GM23248 (cell line): ENCODE measurements at places on chromosomes 7 and 10. TPM values are rescaled to one million over a fixed set of nuclear protein-coding genes. Genes with fewer than 3 reads are reported as not detected.
A peak's percentile ranks its signal among the peaks of the same experiment; 100 is the strongest.

DNA sequence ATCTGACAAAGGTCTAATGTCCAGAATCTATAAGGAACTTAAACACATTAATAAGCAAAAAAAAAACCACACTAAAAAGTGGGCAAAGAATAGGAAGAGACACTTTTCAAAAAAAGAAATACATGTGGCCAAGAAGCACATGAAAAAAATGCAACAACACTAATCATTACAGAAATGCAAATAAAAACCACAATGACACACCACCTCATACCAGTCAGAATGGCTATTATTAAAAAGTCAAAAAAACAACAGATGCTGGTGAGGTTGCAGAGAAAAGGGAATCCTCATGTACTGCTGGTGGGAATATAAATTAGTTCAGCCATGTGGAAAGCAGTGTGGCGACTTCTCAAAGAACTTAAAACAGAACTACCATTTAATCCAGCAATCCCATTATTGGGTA is 119.0 kb downstream of the LMBR1 start:
- no peak overlapping the region for H3K27ac ChIP-seq
- no peaks in the 10 kb centered on the region for H3K4me1 ChIP-seq
- no peaks in the 10 kb centered on the region for H3K27me3 ChIP-seq
- H3K36me3 ChIP-seq, result no peaks in the 10 kb centered on the region

- no peak overlapping the region for H3K4me3 ChIP-seq
- H3K36me3 ChIP-seq, result no peaks in the 10 kb centered on the region
- no peak overlapping the region for H3K27ac ChIP-seq
- H3K27me3 ChIP-seq, result no peaks in the 10 kb centered on the region
Measured at GRCh38 chr7:68200051-68200670, 1203.5 kb downstream of the TYW1 start.

- no peak overlapping the region for H3K4me3 ChIP-seq
- peak; percentile 40 for DNase-seq
- H3K27ac ChIP-seq, result no peak overlapping the region
- no peaks in the 10 kb centered on the region for H3K36me3 ChIP-seq
- H3K4me1 ChIP-seq, result peaks cover 11% of the 10 kb centered on the region
- H3K27me3 ChIP-seq, result no peaks in the 10 kb centered on the region
Measured at GRCh38 chr7:69388452-69389137, 209.7 kb upstream of the AUTS2 start.

- no peak overlapping the region for H3K4me3 ChIP-seq
- no peaks in the 10 kb centered on the region for H3K27me3 ChIP-seq
- DNase-seq, result no peak
Measured at GRCh38 chr7:151752816-151753595, 123.9 kb downstream of the PRKAG2 start.

DNA sequence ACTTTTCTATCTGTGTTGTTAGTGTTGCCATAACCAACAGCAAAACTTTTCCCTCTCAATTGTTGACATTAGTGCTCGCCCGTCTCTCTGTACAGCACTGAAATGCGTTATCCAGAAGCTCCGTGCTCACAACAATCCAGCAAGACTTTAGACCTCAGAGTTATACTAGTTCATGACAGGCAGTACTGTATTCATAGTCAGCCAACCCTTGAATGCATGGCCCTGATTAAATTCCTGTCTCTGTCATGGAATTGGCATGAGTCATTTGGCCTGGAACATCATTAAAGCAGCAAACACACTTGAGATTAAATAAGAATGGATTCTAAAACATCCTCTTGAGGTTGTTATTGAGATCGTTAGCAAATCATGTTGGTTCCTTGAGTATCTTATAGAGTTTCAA is 405.5 kb upstream of the C7orf33 start:
- DNase-seq, result no peak
- H3K36me3 ChIP-seq, result no peaks in the 10 kb centered on the region
- H3K4me3 ChIP-seq, result no peak overlapping the region
- H3K27ac ChIP-seq, result no peak overlapping the region
- H3K27me3 ChIP-seq, result no peaks in the 10 kb centered on the region
- H3K4me1 ChIP-seq, result no peaks in the 10 kb centered on the region

DNA sequence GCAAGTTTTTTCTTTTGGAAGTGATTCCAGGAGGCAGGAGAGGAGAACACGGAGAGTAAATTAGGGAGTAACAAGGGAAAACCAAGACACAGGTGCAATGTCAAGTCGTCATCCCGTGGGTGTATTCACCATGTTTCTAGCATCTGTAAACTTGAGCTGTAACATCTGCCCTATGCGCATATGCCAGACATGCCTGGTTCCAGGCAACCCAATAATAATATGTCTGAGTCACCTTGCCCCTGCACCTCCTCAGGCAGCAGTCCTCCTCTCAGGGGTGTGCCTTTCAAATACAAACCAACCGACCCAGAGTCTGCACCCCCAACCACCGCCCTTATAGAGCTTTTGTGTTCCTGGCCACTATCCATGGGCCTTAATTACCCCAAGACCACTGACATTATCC is 107.0 kb upstream of the PDE1C start:
- no peaks in the 10 kb centered on the region for H3K27me3 ChIP-seq
- H3K36me3 ChIP-seq, result no peaks in the 10 kb centered on the region
- DNase-seq, result no peak
- no peaks in the 10 kb centered on the region for H3K4me1 ChIP-seq
- H3K27ac ChIP-seq, result no peak overlapping the region
- H3K4me3 ChIP-seq, result no peak overlapping the region

Gene LBX1
- total RNA-seq, result not detected in 2 replicates

Gene LIPK
- not detected in 2 replicates for total RNA-seq

GRCh38 chr10:127976286-127976685 is 69.4 kb downstream of the PTPRE start:
- H3K4me3 ChIP-seq, result no peak overlapping the region
- H3K27me3 ChIP-seq, result no peaks in the 10 kb centered on the region
- peaks cover 24% of the 10 kb centered on the region for H3K4me1 ChIP-seq

DNA sequence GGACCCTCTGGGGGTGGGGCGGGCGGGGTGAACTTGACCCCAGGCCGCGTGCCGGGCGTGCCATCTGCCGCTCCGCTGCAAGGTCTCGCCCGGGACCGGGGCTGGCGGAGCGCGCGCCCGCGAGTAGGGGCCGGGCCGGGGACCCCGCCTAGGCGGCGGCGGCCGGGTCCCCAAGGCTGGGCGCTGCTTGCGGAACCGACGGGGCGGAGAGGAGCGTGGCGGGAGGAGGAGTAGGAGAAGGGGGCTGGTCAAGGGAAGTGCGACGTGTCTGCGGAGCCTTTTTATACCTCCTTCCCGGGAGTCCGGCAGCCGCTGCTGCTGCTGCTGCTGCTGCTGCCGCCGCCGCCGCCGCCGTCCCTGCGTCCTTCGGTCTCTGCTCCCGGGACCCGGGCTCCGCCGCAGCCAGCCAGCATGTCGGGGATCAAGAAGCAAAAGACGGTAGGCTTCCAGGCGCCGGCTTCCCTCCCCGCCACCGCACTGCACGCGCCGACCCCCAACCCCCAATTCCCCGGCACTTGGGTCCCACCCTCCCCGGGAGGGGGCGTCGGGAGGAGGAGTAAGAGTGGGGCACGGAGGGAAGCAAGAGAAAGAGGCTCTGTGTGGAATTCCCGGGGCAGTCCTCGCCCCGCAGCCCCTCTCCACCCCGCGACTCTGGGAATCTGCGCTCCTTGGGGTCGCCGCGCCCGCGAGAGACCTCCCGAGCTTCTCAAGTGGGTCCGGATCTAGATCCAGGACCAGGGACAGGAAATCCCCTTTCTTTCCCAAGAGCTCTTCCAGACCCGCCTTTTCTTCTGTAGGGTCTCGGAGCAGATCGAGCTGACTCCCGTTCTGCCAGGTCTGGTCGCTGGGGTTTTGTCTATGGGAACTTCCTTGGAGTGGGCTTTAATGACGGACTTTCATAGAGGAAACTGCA is at the start of gene PAPSS2:
PAPSS2 (plus strand) TSS at position 308 of the 913 bp plus-strand sequence; CDS start at position 412, 104 bp downstream.
- no peaks in the 10 kb centered on the region for H3K27me3 ChIP-seq
- H3K4me1 ChIP-seq, result peaks cover 32% of the 10 kb centered on the region
- H3K27ac ChIP-seq, result peak within 1 kb of the TSS; percentile 30

DNA sequence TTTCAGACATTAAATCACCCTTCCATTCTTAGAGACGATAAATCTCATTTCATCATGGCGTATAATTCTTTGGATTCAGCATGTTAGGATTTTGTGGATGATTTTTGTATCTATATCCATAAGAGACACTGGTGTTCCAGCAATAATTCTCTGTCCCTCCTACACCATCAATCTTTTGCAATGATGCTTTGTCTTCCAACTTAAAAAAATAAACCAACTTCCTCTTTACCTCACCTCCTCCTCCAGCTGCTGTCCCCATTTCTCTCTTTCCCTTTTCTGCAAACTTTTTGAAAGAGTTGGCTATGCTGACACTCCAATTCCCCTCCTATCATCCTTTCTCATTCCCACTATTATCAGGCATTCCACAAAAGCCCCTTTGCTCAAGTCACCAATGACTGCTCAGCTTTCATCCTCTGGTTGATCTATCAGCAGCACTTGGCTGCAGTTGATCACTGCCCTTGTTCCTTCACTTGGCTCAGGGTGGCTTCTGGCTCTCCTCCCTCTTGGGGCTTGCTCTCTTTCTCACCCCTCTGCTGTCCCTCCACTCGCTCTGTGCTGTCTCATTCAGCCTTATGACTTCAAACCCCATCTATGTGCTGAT is 130.0 kb downstream of the ARHGAP22 start:
- H3K4me3 ChIP-seq, result no peak overlapping the region
- peaks cover 9% of the 10 kb centered on the region for H3K4me1 ChIP-seq
- peaks cover 13% of the 10 kb centered on the region for H3K36me3 ChIP-seq
- H3K27ac ChIP-seq, result no peak overlapping the region
- DNase-seq, result no peak
- no peaks in the 10 kb centered on the region for H3K27me3 ChIP-seq

Gene CACNB2
- total RNA-seq, result 0.32 and 3.7 TPM in 2 replicates

DNA sequence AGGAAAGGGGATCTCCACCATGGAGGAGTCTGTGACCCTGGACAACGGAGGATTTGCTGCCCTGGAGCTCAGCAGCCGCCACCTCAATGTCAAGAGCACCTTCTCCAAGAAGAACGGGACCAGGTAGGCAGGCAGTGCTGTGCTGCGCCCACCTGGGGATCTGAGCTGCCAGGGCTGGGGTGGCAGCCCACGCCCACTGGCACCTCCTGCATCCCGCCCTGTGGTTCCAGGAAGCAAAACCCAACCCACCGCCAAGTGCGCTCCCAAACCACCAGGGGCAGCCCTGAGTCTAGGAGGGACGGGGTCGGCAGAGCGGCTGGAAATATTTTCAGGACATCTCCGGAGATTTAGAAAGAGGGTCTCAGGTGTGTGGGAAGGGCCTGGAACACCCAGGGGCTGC is 440.3 kb upstream of the FOXK1 start:
- H3K4me3 ChIP-seq, result no peak overlapping the region
- no peaks in the 10 kb centered on the region for H3K36me3 ChIP-seq
- no peak overlapping the region for H3K27ac ChIP-seq
- H3K4me1 ChIP-seq, result no peaks in the 10 kb centered on the region
- no peaks in the 10 kb centered on the region for H3K27me3 ChIP-seq
- DNase-seq, result no peak

Gene SPOCK2
- total RNA-seq, result not detected in 2 replicates

GRCh38 chr7:147818317-147818716 is 772.2 kb upstream of the C7orf33 start:
- H3K27ac ChIP-seq, result no peak overlapping the region
- H3K4me3 ChIP-seq, result no peak overlapping the region
- no peaks in the 10 kb centered on the region for H3K36me3 ChIP-seq

DNA sequence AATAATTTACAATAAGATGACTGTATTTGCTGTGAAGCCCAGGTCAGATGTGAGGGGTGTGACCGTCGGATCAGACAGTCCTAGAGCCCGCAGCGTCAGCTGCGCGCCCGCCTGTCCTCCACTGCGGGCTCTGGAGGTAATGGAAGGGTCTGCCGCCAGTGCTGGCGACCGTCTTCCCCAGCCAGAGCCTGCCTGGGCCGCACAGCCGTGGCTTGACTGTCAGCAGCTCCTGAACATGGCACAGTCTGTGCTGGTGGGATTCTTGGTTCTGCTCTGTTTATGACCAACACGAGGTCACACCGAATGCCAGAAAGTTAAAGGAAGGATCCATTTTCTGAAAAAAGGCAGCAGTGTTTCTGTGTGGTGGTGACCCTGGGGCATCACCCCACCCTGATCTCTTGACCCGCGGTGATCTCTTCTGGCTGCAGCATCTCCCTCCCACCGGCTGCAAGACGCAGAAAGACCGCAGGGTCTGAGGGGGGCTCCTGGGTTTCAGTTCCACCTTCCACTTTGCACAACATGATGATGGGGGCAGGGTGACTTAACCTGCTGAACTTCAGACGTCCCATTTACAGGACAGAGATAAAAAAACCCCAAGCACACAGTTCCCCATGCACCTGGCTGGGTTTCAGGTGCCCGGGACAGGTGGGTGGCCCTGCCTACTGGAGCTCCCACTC is 103.7 kb downstream of the DNAJB6 start:
- no peak overlapping the region for H3K4me3 ChIP-seq
- peaks cover 7% of the 10 kb centered on the region; the same call in 1 of the 2 replicates for H3K27me3 ChIP-seq
- no peak for DNase-seq
- H3K36me3 ChIP-seq, result no peaks in the 10 kb centered on the region
- no peaks in the 10 kb centered on the region for H3K4me1 ChIP-seq
- H3K27ac ChIP-seq, result no peak overlapping the region

DNA sequence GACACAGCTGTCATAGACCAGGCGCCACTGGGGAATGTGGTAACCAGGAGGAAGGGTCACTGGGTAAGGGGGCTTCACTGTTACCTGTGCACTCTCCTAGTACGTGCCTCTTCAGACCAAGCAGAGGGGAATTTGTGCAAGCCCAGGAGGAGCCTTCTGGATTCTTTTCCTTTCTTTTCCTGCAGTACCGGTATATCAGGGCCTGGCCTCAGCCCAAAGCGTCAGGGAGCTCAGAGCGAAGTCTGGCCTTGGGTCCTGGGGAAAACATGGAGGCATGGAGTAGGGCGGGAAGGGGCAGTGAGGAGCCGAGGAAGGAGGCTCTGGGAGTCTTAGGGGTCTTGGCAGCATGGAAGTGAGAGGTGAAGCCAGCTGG is 133.6 kb upstream of the GDF10 start:
- peaks cover 33% of the 10 kb centered on the region for H3K4me1 ChIP-seq
- no peaks in the 10 kb centered on the region for H3K27me3 ChIP-seq

GRCh38 chr10:33035411-33035810 is 77.4 kb upstream of the ITGB1 start:
- peaks cover 15% of the 10 kb centered on the region for H3K4me1 ChIP-seq
- no peaks in the 10 kb centered on the region for H3K36me3 ChIP-seq
- H3K27me3 ChIP-seq, result no peaks in the 10 kb centered on the region
- H3K27ac ChIP-seq, result no peak overlapping the region
- no peak overlapping the region for H3K4me3 ChIP-seq
- no peak for DNase-seq

DNA sequence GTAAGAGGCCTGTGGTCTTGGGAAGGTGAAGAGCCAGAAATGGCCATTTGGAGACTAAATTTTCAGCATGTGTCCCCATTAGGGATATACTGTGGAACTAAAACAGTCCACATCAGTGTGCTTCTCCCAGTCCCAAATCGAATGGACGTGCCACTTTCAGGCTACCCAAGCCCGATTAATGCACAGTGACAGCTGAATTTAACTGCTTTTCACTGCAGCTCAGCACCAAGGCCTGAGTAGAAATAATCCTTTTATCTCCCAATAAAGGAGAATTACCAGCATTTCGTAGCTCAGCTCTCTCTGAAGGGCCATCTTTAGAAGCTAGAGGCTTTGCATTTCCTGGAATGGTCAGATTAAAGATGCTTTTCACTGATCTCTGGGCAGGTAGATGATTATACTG is 183.3 kb downstream of the NPSR1 start:
- no peak for DNase-seq
- no peaks in the 10 kb centered on the region for H3K36me3 ChIP-seq
- H3K27ac ChIP-seq, result no peak overlapping the region
